Stimulated activated CD8-positive, alpha-beta memory T cell treated with anti-CD3 and anti-CD28 coated beads, Interleukin-7, amount 100 ng/mL, for 48 hours (primary cell): ENCODE measurements at places on chromosomes 12 and 14.
A peak's percentile ranks its signal among the peaks of the same experiment; 100 is the strongest.

DNA sequence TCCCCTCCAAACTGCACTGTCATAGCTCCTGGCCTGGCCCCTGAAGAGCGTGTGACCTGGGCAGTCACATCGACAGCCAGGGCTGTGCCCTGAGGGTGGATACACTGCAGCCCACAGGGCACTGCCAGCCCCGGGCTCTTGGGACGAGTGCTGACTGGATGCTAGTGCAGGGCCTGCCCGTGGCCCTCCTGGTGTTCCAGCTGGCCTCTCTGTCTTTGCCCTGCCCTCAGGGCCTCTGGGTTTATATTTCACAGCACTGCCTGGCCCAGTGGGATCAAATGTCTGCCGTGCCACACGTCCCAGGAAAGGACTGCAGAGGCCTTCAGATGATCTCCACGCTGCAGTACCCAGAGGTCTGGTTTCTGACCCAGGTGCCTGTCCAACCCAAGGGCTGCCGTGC is 10.1 kb upstream of the CCDC197 start:
- no peak for DNase-seq

- no peak for DNase-seq
These were observed 66.3 kb downstream of the TBX5 start for GRCh38 chr12:114339626-114340025.

- no peak for DNase-seq
These were observed 145.0 kb upstream of the PKP2 start for GRCh38 chr12:33041562-33041961.

DNA sequence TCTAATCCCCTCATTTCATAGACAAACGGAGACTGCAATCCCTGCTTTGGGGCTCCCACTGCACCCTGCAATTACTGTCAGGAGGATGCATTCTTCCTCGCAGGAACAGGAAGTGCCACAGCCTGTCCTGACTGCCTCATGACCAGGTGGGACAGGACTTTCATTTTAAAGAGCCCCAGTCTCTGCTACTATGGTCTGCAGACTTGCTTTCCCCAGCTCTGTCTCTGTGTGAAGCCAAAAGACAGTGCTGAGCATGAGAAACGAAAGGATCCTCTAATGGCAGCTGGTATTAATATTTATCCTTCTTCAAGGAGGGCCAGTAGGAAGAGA is 60.0 kb upstream of the PNMA1 start:
- DNase-seq: no peak

DNA sequence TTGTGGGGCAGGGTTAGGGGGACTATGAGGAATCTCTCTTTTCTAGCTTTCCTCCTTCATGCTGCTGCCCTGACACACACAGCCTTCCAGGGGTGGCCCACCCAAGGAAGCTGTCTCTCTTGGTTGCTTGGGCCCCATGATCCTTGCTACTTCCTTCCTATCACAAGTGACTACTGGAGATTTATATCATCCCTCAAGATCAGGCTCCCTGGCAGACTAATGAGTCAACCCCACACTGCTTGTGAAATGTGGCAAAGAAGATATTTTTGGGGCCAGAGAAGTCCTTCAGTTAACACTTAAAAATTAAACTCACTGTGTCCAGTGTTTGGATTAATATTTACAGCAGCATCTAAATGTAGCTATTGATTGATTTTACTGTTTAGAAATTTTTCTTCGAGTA is 1.5 kb downstream of the OR4E1 start:
- no peak for DNase-seq

- DNase-seq: peak; percentile 60
These were observed 69.2 kb downstream of the RASSF3 start for GRCh38 chr12:64679487-64680001.

GRCh38 chr12:56164345-56164729 is 6.2 kb downstream of the MYL6 start:
- DNase-seq: no peak

DNA sequence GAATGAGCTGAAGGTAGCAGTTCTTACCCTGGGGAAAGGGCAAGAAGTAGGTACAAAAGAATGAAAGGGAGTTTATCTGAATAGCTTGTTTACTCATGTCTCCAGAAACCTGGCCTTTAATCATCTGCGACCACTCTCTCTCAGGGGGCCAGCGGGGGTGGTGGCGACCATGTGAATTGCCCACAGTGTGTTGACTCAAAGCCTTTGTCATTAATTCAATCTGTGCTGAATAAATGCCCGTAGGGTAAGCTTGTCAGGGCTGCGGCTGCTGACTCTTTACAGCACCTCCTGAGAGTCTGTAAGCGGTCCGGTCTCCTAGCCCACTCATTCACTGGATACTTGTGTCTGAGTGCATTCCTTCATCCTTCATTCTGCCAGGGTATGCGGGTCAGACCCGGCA is 874.4 kb downstream of the SLC6A15 start:
- DNase-seq: no peak

DNA sequence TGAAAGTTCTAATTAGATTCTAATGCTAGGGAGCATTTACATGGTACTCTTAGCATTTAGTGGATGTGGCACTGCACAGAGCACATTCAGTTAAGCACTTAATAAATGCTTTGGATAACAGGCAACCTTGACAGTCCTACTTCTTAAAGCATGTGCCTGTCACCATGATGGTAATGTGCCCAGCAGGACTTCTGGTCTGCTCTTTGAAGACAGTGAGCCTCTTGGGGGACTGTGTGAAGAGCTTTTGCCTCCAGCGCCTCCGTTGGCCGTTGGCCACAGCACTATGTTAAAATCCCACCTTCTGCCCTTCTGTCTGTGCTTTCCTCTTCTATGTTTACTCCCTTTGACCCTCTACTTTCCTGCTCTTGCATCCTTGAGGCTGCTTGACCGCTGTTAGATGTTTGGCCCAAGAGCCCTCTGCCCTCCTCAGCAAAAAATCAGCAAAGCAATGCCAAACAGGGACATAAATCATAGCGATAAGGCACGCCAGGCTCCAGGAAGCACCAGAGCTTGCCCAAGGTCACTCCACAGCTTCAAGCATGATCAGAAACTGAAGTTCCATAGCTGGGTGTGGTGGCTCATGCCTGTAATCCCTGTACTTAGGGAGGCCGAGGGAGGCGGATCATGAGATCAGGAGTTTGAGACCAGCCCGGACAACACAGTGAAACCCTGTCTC is 8.3 kb downstream of the CDKL1 start:
- no peak for DNase-seq

GRCh38 chr14:103909531-103910261 is 18.6 kb upstream of the TDRD9 start:
- DNase-seq: no peak

DNA sequence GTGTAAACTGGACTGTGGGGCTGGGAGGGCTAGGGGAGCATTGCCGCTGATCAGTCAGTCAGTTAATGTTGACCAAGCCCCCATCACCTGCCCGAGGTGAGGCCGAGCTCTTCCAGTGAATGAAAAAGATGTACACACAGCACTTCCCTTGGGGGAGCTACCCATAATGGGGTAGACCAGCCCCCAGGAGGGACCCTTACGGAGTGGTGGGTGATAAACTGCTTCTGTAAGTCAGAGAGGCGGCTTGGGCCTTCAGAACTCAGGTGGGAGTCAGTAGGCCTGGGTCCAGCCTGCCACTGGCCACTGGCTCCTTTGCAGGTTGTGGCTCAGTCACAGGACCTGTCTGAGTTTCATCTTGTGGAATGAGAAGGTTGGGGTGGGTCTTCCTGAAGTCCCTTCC is 43.5 kb downstream of the TSPAN9 start:
- no peak for DNase-seq

DNA sequence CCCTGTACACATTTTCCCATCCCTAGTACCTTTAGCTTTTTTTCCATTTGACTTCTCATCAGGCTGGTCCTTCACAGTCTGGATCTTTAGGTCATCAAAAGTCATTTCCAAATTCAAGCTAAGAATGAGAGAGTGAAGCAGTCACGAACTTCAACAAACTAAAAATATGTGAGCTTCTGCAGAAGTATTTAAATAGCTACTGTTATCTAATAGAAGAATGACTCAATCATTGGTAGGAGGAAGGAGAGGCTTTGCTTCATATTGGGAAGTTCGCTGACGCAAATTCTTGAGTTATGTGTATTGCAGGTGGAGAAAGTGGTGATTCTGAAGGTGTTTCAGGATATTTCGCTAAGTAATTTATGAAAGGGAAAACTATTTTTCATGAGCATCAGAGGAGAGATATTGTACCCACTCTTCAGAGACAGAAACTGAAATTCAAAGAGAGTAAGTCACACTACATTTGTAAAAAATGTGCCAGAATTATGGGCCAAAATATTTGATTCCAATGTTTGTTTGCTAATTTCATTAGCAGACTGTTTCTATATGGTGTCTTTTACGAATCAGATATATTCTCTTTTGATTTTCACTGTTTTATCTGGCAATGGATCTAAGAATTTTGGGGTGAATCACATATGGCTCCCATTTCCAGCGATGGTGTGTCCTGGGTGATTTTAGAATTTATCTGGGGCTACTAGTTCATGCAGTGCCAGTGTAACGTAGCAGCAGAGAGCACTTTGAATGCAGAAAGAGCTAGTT is at the start of gene OLR1:
TSS of gene OLR1 (minus strand) at position 160 of the 756 bp plus-strand sequence. CDS start at position 105, 55 bp downstream.
- DNase-seq: no peak

DNA sequence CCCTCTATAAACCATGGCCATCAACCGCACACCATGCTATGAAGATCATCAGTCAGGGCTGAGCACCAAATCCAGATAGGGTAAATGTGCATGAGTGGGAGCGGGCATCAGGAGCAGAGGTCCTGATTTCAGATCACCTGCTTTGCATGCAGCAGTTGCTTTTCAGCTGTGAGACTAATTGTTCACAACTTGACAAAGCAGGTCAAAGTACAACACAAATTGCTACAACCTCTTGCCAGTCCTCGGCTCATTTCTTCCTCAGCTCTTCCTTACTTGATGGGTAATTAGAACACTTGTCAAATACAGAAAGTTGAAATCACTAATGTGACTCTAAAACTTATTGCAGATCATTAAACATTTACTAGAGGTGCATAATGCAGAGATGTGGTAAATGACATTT is 171.6 kb downstream of the PPM1H start:
- no peak for DNase-seq

GRCh38 chr12:55641595-55641994 is 4.9 kb downstream of the OR10P1 start:
- DNase-seq: no peak

DNA sequence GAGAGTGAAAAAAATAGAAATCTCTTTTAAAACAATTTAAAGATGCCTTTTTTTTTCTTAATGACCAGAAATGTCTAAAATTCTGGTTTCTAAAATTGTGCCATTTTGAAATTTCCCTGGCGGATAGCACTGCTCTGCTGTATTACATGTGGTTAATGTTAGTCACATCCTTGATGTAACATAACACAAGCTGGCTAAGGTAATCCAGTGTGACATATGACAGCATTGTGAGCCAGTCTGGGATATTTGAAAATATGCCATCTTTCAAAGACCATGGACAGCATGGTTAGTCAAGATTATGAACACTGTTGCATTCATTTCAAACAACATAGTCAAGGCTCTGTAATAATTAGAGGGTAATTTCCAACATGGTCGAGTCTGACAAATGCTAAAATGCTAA is 133.2 kb downstream of the ALX1 start:
- DNase-seq: no peak

DNA sequence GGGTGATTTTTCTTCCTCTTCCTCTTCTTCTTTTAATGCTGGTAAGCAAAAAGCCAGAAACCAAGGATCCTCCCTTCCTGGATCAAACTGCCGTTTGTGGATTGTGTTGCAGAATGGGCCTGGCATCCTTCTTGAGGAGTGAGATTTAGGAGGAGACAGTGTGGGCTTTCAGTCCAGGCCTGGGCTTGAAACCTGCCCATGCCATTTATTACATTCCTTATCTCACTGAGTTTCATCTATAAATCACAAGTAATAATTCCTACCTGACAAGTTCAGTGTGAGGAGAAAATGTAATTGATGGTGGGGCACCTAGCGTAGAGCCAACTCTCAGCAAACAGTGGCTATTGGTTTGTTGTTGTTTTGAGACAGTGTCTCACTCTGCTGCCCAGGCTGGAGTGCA is 126.4 kb downstream of the SLC35F4 start:
- no peak for DNase-seq

DNA sequence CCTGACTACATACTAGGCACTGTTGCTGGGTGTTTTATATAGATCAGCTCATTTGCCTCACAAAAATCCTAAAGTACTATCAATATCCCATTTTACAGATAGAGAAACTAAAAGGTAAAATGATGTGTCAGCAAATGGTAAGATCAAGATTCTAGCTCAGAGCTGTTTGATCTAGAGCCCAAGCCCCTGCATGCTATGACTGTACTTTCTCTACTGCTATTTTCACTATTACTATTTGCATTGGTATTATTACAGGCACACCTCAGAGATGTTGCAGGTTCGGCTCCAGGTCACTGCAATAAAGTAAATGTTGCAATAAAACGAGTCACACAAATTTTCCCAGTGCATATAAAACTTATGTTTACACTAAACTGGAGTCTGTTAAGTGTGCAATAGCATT is 10.9 kb downstream of the ISCU start:
- no peak for DNase-seq

GRCh38 chr12:58819985-58820384 is 100.3 kb downstream of the LRIG3 start:
- DNase-seq: no peak

- DNase-seq: no peak
These were observed 74.3 kb upstream of the SRSF5 start for GRCh38 chr14:69692594-69692993.

GRCh38 chr14:91369628-91370445 is 47.8 kb downstream of the CCDC88C start:
- DNase-seq: no peak

- DNase-seq: no peak
These were observed 7.9 kb downstream of the INF2 start for GRCh38 chr14:104697317-104697703.
